Stomach (tissue), 19 donors: ENCODE measurements at places on chromosomes 6 and 20. TPM values are rescaled to one million over a fixed set of nuclear protein-coding genes. Genes with fewer than 3 reads are reported as not detected.
A peak's percentile ranks its signal among the peaks of the same experiment; 100 is the strongest.

DNA sequence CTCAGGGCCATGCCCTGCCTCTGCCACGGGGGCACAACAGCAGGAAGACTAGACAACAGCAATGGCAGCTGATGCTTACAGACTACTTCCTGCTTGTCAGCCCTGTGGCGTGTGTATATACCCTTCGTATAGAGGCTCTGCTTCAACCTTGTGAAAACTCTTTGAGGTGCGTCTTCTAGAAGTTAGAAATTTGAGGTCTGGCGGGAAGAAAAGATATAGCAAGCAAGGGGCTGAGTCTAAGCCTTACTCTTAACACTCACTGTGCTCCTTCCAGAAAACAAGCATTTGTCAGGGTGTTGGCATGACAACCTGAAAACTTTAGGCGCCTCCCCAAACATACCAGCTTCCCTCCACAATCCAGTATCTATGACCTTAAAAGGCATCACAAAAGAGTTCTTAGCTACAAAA is 33.3 kb downstream of the JPH2 start:
- H3K4me1 ChIP-seq, result peaks cover 8% of the 10 kb centered on the region
- peak overlapping the region; percentile 75 for H3K27ac ChIP-seq
- no peak for DNase-seq
- H3K36me3 ChIP-seq, result no peaks in the 10 kb centered on the region
- H3K4me3 ChIP-seq, result no peak overlapping the region

DNA sequence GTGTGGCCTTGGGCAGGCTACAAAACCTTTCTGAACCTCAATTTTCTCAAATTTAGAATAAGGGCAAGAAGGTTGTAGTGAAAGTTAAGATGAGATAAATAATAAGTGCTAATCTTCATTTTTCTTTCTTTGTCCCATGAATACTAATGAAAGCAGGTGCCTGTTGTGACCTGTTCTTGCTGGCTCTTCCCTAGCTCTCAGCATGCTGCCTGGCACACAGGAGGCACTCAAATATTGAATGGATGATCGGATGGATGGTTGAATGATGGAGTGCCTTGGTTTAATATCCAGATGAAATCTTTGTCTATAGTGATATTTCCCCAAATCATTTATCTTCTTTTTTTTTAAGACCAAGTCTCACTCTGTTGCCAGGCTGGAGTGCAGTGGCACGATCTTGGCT is 15.0 kb downstream of the PBOV1 start:
- H3K27ac ChIP-seq, result no peak overlapping the region
- DNase-seq, result no peak
- no peak overlapping the region for H3K4me3 ChIP-seq
- no peaks in the 10 kb centered on the region for H3K4me1 ChIP-seq
- no peaks in the 10 kb centered on the region for H3K27me3 ChIP-seq
- H3K36me3 ChIP-seq, result no peaks in the 10 kb centered on the region

DNA sequence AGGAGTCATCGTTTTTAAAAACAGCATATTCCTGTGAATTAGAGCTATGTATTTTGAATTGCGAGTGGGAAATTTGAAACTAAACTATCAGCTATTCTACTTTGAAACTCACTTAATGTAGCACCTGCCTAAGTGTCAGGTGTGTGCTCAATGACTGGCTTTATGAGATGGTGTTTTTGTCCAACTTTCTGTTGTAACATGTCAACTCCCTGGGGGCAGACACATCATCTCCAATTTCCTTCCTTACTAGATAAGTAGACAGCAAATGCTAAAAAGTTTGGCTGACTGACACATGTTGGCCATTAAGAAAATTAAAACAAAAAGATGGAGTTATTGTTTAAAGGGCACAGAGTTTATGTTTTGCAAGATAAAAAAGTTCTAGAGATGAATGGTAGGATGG is 226.9 kb downstream of the TFAP2B start:
- no peaks in the 10 kb centered on the region for H3K4me1 ChIP-seq
- H3K36me3 ChIP-seq, result no peaks in the 10 kb centered on the region
- DNase-seq, result no peak
- H3K27me3 ChIP-seq, result no peaks in the 10 kb centered on the region
- no peak overlapping the region for H3K27ac ChIP-seq

DNA sequence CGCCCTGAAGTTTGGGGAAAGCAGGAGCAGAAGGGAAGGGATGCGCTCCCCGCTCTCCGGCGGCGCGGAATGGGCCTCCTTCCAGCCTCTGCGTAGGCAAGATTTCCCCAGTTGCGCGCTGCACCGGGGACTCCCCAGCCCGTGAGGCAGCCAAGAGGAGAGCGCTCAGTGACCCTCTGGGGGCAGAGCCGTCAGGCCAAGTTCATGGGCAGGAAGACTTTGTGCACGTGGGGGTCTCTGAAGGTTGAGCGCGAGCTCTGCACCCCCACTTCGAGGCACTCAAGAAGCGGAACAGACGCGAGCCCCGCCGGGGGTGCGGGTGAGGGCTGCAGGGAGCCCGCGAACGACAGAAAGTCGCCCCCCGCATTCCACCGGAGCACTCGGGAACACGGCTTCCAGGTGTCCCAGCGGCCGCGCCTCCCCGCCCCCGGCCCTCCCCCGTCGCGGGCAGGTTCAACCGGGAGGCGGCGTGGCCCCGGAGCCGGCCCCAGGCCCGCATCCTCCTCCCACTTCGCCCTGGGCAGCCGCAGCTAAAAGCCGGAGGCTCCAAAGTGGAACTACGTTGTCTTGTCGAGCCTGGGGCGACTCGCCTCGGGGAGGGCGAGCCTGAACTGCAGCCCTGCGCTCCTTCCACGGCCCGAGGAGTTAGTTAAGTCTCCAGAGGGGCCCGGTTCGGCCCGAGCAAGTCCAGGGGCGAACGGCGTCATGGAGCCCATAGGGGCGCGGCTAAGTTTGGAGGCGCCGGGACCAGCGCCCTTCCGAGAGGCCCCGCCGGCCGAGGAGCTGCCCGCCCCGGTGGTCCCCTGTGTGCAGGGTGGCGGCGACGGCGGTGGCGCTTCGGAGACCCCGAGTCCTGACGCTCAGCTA is at the start of gene PPP1R3G:
TSS of gene PPP1R3G (plus strand) at position 561 of the 867 bp plus-strand sequence. CDS start at position 706, 145 bp downstream.
- no peak for DNase-seq
- H3K4me1 ChIP-seq, result peaks cover 16% of the 10 kb centered on the region
- H3K4me3 ChIP-seq, result peak within 1 kb of the TSS; percentile 84
- H3K27me3 ChIP-seq, result peaks cover 31% of the 10 kb centered on the region
- no peaks in the 10 kb centered on the region for H3K36me3 ChIP-seq

DNA sequence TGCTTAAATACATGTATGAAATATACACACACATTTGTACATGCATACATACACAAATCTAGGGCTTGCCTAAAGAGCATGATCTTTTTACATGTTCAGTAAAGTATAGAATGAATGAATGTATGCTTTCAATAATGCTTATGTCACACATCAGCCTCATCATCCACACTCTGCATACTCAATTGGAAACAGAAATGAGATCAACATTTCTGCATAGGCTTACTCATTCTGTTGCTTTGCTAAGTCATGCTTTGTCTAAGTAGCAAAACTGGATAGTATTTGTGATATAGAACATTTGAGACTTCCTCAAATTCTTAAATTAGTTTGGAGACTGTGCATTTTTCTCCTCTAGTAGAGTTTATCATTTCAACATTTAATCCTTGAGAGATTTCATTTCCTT is 343.3 kb downstream of the ADGRB3 start:
- no peak overlapping the region for H3K27ac ChIP-seq
- H3K36me3 ChIP-seq, result no peaks in the 10 kb centered on the region
- no peaks in the 10 kb centered on the region for H3K27me3 ChIP-seq
- no peak overlapping the region for H3K4me3 ChIP-seq

DNA sequence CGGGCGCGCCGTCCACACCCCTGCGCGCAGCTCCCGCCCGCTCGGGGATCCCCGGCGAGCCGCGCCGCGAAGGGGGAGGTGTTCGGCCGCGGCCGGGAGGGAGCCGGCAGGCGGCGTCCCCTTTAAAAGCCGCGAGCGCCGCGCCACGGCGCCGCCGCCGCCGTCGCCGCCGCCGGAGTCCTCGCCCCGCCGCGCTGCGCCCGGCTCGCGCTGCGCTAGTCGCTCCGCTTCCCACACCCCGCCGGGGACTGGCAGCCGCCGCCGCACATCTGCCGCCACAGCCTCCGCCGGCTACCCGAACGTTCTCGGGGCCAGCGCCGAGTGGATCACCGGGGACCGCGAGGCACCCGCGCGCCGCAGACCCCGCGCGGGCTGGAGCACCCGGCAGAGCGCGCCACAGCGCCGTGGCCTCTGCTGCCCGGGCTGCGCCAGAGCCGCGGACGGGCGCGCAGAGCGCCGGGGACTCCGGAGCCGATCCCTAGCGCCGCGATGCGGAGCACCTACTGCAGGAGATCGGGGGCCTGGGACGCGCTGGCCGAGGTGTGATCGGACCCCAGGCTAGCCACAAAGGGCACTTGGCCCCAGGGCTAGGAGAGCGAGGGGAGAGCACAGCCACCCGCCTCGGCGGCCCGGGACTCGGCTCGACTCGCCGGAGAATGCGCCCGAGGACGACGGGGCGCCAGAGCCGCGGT is at the start of gene BMP2:
TSS of gene BMP2 (plus strand) at position 151 of the 692 bp plus-strand sequence. CDS start 2,441 bp downstream, outside the sequence.
- peak within 1 kb of the TSS; percentile 83 for H3K27ac ChIP-seq
- H3K36me3 ChIP-seq, result no peaks in the 10 kb centered on the region
- peak within 1 kb of the TSS; percentile 80 for H3K4me3 ChIP-seq
- H3K27me3 ChIP-seq, result no peaks in the 10 kb centered on the region
- DNase-seq, result peak; percentile 91

DNA sequence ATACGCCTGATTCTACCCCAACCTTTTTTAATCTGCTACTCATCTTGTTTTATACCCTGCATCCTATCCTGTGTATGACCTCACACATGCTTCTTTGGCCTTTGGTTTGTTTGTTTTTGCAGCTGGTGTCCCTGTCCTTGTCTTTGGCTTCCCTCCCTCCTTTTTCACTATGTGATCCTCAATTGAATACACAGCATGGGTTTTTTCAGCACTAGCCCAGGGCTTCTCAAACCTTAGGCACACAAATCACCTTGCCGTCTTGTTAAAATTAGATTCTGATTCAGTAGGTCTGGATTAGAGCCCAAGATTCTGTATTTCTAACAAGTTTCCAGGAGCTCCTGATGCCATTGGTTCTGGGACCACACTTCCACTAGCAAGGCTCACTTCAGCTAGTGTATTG is 321.5 kb upstream of the MAN1A1 start:
- no peak overlapping the region for H3K4me3 ChIP-seq
- H3K4me1 ChIP-seq, result no peaks in the 10 kb centered on the region
- no peaks in the 10 kb centered on the region for H3K27me3 ChIP-seq
- no peaks in the 10 kb centered on the region for H3K36me3 ChIP-seq

DNA sequence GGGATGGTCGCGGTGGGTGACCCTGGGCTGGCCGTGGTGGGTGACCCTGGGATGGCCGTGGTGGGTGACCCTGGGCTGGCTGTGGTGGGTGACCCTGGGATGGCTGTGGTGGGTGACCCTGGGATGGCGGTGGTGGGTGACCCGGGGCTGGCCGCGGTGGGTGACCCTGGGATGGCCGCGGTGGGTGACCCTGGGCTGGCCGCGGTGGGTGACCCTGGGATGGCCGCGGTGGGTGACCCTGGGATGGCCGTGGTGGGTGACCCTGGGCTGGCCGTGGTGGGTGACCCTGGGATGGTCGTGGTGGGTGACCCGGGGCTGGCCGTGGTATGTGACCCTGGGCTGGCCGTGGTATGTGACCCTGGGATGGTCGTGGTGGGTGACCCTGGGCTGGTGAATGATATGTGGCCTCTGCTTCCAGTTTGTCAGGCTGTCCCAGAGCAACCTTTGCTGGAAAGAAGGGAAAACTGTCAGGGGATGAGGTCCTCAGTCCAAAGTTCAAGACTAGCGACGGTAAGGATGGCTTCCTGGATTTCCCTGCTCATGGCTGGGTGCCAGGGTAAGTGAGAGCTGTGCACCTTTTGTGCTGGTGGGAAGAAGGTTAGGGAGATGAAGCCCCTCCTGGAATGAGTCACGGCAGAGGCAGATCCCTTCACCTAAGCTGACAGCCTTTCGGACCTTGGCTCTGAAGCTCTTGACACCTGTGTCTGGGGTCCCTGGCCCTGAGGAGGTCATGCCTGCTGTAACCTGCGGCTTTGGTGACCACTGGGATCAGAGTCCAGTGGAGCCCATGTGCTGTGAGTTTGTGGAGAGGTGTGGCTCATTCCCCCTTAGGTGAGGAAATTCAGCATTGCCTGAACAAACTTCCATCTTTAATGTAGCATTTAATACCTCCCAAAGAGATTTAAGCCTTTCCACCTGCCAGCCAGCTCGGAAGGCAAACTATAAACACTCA is 19.1 kb upstream of the PCMTD2 start:
- no peak overlapping the region for H3K27ac ChIP-seq
- no peak for DNase-seq
- H3K4me3 ChIP-seq, result no peak overlapping the region

DNA sequence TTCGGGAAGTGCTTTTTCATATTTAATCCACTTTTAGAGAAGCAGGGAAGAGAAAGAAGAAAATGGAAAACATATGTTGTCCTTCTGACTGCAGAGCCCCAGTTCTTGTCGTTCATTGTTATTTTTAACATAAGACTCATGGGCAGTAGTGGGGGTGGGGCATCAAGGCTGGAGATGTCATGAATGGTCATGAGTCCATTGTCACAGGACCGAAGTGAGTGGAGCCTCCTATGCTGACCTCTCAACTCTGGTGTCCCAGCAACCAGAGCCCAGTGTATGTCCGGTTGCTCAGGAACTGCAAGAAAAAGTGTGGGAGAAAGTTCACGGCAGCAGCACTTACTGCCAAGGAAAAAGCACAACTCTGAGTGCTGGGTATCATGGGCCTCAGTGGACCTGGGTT is 108.6 kb downstream of the BANF2 start:
- no peak overlapping the region for H3K4me3 ChIP-seq
- H3K36me3 ChIP-seq, result no peaks in the 10 kb centered on the region
- no peak for DNase-seq
- no peaks in the 10 kb centered on the region for H3K27me3 ChIP-seq
- peaks cover 26% of the 10 kb centered on the region for H3K4me1 ChIP-seq

- no peaks in the 10 kb centered on the region for H3K36me3 ChIP-seq
- peak within 1 kb of the TSS; percentile 66 for H3K4me3 ChIP-seq
- peaks cover 68% of the 10 kb centered on the region for H3K4me1 ChIP-seq
- H3K27ac ChIP-seq, result peak within 1 kb of the TSS; percentile 93
- no peaks in the 10 kb centered on the region for H3K27me3 ChIP-seq
- peak; percentile 76 for DNase-seq
Observed at GRCh38 chr20:23049201-23050075, at the start of gene THBD. TSS of gene THBD (minus strand) at chr20:23049672. CDS start at chr20:23049504, 168 bp downstream.

DNA sequence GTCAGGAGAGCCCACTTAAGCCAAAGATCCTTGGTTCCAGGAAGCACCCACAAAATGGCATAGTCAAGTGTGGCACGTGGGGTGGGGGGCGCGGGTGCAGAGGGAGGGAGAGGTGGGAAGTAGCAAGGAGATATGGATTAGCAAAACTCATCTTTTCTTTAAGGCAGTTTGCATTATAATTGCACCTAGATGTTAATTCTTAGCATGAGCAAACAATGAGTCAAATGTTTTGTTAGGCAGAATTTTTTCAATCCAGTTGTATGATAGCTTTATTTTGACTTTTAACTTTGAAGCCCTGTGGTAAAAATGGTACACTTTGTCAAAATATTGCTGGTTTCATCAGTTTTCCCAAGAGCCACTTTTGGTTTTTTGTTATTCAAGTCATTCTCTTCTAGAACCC is 15.0 kb downstream of the SCAND1 start:
- H3K4me3 ChIP-seq, result no peak overlapping the region
- no peak for DNase-seq
- no peaks in the 10 kb centered on the region for H3K4me1 ChIP-seq
- no peak overlapping the region for H3K27ac ChIP-seq
- no peaks in the 10 kb centered on the region for H3K27me3 ChIP-seq
- H3K36me3 ChIP-seq, result peaks cover 45% of the 10 kb centered on the region

GRCh38 chr6:137413482-137413881 is 80.7 kb downstream of the OLIG3 start:
- no peaks in the 10 kb centered on the region for H3K27me3 ChIP-seq
- no peak overlapping the region for H3K27ac ChIP-seq
- H3K4me1 ChIP-seq, result no peaks in the 10 kb centered on the region

The BTN1A1 gene
- not detected for total RNA-seq

The GTSF1L gene
- total RNA-seq, result not detected

The FAM135A gene
- 58.8 TPM for total RNA-seq

The PARD6B gene
- total RNA-seq, result 22.6 TPM

The CDK5RAP1 gene
- total RNA-seq, result 14.6 TPM
